ENCODE measurements at places on chromosomes 12 and 14.

DNA sequence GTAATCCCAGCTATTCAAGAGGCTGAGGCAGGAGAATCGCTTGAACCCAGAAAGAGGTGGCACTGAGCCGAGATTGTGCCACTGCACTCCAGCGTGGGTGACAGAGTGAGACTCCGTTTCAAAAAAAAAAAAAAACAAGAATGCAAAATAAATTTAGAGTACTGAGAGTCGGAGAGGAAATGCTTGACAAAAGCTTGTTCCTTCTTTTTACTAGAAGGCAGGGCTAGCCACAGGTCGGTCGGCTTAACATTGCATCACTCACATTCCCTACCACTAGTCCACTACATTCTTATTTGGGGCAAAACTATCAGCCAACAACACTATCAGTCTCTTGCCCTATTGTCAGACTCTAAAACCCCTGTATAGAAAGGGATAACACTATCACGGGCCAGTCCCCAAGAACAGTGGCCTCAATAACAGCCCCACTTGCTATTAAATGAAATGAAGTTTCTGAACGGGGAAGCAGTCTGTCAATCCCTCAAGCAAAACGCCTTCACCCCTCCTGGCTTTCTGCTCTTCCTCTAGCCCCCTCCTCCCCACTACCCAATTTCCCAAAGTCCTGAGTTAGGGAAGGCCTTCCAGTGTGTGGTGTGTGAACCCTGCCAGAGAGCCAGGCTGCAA is 1.0 kb downstream of the RNF41 start:
- DNase-seq: no peak

DNA sequence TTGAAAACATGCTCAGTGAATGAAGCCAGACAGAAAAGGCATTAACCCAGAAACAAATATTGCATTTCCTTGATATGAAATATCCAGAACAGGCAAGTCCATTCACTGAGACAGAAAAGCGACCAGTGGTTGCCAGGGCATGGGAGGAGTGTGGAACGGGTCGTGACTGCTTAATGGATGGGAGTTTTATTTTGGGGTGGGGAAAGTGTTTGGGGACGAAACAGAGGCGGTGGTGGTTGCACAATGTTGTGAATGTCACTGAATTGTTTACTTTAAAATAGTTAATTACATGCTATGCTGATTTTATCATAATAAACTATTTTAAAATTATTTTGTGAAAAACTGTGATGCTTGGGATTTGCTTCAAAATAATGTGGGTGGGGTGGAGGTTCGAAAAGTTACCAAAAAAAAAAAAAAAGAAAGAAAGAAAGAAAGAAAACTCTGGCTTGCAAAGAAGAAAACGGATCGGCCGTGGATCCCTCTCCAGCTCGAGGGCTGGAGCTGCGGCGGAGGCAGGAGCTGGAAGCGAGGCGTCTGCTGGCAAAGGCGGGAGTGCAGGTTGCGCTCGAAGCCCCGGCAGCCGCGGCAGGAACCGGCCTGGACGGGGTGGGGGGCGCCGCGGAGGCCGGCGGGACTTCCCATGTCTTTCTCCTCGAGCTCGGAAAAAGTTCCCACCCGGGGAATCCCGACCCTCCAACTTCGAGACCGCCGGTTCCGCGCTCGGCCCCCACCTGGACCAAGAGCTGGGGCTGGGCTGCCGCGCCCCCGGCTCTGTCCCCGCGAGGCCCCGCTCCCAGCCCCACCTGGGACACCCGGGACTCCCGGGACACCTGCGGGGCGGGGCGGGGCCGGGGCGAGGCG is 524 bp upstream of the P2RX2 start:
- DNase-seq: no peak

DNA sequence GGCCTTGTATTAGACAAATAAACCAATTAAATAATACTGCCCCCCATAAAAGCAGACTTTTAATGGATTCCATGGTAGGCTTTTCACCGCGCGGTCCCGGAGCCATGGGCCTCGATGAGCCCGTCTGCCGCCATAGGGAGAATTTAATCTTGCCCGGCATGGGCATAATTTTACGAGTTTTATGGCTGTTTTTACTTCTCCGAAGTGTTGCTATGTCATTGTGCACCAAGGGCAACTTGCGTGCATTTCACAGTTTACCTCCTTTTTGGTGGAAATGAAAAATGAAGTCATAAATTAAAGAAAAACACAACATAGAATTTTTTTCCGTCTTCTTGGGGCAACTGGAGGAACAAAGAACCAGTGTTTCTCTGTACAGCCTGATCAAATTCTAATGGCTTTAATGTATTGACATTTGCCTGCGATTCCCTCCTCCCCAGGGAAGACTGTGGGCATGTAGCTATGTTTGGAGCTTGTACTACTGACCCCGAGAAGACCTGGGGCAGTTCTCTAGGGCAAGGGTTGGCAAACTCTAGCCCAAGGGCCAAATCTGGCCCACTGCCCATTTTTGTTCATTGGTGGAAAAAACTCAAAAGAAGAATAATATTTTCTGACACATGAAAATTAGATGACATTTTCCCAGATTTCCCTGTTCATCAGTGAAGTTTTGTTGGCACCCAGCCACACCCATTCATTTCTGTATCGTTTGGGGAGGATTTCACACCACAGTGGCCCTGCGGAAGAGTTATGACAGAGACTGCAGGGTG is 142.7 kb downstream of the CHST11 start:
- DNase-seq: no peak

GRCh38 chr12:131672941-131673887 is 37.7 kb upstream of the SFSWAP start:
- DNase-seq: no peak

- no peak for DNase-seq
These were observed 83.8 kb downstream of the KCNMB4 start for GRCh38 chr12:70449753-70450341.

GRCh38 chr12:24697769-24698168 is 251.1 kb downstream of the BCAT1 start:
- DNase-seq: no peak

GRCh38 chr12:124461851-124462623 is 105.4 kb downstream of the NCOR2 start:
- no peak for DNase-seq

DNA sequence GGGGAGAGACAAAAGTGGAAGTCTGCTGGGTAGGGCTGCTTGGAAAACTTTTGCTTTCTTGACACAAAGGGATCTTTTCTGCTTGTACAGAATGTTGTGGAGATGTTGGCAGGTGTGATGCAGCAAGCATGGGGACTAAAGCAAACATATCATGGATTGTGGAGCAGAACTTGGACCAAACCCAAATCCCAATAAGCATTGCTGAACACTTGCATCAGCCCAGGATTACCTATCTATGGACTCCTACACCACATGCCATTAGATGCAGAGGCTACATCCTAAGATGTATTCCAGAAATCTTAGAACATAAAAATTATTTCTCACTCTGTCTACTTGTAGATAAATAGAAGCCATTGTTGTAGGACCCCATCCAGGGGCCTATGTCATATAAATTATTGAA is 44.7 kb upstream of the RERG start:
- no peak for DNase-seq

DNA sequence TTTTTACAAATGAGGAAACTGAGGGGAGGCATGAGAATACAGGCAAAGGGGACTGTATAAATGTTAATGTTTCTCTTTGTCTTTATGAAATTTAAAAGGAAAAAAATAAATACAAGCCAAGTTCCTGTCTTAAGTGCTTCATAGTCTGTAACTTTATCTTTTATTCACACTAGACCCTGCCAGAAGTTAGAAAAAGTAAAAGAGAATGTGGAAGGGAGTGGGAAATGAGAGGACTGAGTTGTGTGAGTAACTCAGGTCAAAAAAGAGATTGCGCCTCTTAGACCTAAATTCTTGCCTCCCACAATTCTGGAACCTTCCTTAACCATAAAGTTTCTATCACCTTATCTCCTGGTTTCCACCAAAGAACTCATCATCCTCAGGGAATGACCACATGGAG is 141.1 kb downstream of the KICS2 start:
- DNase-seq: no peak

DNA sequence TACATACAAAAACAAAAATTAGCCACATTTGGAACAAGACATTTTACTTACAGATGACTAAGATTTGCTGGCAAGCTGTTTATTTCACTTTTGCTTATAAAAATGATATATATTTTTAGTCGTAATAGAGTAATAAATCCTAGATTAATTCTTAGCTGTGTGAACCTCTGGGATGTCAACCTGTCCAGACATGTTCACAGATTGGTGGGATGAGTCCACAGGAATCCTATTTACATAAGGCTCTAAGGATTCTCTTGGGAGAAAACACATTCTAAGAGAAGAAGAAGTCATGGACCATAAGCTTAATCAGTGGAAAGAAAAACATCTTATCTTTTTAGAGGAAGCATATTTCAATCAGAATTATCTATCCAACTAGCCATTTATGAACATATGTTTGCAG is 797.4 kb downstream of the C12orf50 start:
- no peak for DNase-seq

DNA sequence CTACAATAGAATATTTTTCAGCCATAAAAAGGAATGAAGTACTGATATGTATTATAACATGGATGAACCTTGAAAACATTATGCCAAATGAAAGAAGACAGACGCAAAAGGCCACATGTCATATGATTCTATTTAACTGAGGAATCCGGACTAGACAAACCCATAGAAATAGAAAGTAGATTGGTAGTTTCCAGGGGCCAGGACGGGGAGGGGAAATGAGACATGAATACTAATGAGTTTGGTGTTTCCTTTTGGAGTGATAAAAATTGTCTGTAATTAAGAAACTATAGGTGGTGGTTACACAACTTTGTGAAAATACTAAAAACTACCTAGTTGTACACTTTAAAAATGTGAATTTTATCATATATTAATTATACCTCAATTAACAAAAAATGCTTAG is 247.6 kb downstream of the BCAT1 start:
- DNase-seq: no peak

DNA sequence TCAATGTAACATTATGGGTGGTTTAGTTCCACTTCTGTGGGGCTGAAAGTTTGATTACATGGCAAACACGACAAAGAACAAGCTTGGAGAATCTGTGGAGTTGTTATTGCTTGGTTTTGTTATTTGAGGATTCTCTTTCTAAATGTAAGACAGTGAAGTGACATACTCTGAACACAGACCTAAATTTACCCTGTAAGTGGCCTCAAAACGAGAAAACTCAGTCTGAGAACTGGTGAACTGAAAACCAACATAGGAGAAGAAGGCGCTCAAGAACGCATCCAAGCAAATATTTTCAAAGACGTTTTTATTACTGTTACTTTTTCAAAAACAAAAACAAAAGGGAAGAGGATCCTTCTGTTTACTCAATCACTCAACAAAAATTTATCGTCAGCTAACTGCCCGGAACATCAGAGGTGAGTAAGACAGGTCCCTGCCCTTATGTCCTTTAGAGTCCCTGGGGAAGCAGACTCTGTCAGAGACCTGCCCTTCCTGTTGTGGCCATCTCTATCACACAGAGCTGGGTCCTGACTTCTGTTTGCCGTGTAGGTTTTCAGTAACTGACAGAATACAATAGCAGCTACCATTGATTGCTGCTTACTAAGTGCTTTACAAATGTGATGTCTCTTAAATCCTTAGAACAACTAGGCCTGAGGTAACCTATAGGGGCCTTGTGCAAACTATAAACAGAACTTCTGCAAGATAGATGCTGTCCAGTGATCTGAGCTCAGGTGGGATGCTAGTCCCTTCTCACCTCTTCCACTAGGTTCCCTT is 79.3 kb upstream of the C12orf71 start:
- no peak for DNase-seq

DNA sequence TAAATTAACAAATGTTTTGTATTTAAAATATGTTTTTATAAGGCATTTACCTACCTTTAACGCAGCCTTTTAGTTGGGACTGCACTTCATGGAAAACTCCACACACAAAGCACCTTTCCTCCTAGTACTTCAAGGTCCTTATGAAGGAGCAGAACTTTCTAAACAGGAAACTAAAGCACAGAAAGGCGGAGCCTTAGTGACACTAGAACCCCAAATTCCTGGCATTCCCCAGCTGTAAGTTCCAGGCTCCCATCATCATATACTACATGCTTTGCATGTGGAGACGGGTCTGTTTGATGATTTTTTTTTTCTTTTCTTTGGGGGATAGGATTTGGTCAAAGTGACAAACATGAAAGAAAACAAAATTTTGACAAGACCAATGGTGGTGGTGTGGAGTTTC is 39.5 kb downstream of the STXBP6 start:
- no peak for DNase-seq

- no peak for DNase-seq
These were observed 31.3 kb upstream of the VSX2 start for GRCh38 chr14:74207943-74208342.

- no peak for DNase-seq
These were observed 80.4 kb downstream of the FOXN4 start for GRCh38 chr12:109228664-109229063.

- no peak for DNase-seq
These were observed 58.8 kb upstream of the ISM2 start for GRCh38 chr14:77557391-77557790.

GRCh38 chr14:62847168-62847567 is 198.1 kb downstream of the KCNH5 start:
- no peak for DNase-seq

GRCh38 chr12:90833228-90833627 is 121.7 kb downstream of the CCER1 start:
- no peak for DNase-seq

DNA sequence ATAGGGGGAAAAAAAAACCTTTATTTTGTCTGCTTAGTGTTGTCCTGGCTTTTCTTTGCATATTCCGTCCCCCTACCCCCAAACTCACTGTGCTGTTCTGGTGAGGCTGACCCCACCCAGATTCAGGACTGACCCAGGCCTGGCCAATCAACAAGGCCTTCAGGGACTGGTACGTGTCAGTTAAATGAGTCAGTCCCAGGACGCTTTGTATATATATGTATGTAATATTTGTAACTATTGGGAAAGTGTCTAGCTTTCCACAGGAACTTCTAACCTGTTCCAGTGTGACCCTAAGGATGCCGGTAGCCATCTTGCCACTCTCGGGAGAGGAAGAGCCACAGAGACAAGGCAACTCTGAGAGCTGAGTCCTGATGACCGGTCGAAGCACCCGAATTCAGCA is 107.4 kb downstream of the VCPKMT start:
- DNase-seq: no peak

GRCh38 chr12:123591702-123592481 is 7.5 kb downstream of the TMED2 start:
- DNase-seq: no peak

- DNase-seq: no peak
These were observed 291.3 kb downstream of the PDZRN4 start for GRCh38 chr12:41479426-41479825.

GRCh38 chr12:108302403-108303311 is 36.5 kb downstream of the CMKLR1 start:
- DNase-seq: no peak

GRCh38 chr12:96409731-96410130 is 9.5 kb upstream of the CDK17 start:
- DNase-seq: no peak

- peak; percentile 76 for DNase-seq
These were observed 41.3 kb upstream of the EIF5 start for GRCh38 chr14:103292426-103293374.

GRCh38 chr12:121241156-121241970 is 31.4 kb downstream of the P2RX4 start:
- DNase-seq: no peak

- no peak for DNase-seq
These were observed 12.4 kb upstream of the NRXN3 start for GRCh38 chr14:78157494-78158437.

Measured in CD4-positive, alpha-beta T cell treated with Interleukin-6 for 4 hours (primary cell).